RPMI7951 (cell line): ENCODE measurements at places on chromosomes 11 and 22.

GRCh38 chr22:45263463-45264269 is 21.1 kb upstream of the UPK3A start:
- peak; percentile 70 for DNase-seq

GRCh38 chr11:71064183-71064582 is 188.2 kb downstream of the SHANK2 start:
- no peak for DNase-seq

DNA sequence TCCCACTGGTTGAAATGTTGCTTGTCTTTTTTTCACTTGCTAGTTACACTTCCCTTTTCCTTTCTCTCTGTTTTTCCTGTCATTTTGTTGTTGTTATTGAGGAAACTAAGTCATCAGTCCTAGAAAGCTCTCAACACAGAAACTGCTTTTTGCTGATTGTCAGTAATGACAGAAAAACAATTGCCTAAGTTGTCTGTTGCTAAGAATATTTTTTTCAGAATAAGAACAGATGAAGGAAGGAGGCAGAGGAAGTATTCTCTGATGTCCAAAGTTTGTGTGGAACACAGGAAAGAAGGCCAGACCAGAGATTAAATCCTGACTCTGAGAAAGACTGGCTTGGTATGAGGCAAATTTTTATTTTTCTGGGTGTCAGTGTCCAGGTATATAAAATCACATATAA is 163.3 kb downstream of the CASP12 start:
- DNase-seq: no peak

DNA sequence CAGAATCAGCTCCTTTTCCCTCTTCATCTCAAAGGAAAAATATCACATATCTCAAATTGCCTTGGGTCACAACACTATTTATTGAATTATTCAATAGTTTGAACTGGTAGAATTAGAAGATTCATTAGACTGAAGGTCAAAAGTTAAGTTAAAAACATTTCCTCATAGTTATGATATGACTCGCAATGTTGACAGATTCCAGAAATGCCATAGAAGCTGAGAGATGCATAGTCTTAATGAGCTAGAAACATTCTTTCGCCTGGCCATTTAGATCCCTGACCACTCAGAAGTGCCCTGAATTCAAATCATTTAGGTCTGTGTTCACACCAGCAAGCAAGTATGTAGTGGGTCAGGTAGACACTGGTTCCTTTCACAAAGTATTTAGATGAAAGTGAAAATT is 44.4 kb downstream of the FAT3 start:
- peak; percentile 36 for DNase-seq

DNA sequence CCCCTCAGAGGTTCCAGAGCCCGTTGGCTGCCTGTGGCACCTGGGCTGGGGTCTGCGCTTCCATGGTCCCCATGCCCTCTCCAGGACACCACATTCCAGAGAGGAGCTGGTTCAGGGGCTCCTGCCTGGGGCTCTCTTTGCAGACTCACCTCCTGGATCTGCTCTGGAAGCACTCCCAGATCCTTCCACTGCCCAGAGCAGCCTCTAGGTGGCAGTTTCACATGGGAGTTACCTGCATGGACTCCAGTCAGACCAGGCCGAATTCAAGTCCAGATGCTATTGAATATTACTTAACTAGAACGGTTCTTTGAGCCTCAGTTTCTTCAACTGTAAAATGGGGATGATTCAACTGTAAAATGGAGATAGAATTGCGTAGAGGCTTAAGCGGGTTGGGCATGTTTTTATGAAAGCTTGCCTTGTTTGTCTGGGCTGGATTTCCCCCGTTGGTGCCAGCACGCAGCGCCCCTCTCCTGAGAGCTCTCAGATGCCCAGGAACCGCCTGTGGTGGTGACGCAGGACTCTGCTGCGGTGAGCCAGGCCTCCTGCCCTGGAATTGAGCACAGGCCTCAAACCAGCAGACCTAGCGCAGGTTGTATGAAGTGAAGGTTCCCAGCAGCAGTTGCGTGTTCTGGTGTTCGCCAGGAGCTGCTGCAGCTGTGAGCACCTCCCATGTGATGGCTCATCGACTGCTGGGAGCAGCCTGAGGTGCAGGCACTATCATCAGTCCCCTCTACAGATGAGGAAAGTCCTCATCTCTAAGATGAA is 44.2 kb downstream of the LMO1 start:
- peak; percentile 42 for DNase-seq

- no peak for DNase-seq
Observed at GRCh38 chr22:28505416-28506149, 174.1 kb downstream of the TTC28 start.

DNA sequence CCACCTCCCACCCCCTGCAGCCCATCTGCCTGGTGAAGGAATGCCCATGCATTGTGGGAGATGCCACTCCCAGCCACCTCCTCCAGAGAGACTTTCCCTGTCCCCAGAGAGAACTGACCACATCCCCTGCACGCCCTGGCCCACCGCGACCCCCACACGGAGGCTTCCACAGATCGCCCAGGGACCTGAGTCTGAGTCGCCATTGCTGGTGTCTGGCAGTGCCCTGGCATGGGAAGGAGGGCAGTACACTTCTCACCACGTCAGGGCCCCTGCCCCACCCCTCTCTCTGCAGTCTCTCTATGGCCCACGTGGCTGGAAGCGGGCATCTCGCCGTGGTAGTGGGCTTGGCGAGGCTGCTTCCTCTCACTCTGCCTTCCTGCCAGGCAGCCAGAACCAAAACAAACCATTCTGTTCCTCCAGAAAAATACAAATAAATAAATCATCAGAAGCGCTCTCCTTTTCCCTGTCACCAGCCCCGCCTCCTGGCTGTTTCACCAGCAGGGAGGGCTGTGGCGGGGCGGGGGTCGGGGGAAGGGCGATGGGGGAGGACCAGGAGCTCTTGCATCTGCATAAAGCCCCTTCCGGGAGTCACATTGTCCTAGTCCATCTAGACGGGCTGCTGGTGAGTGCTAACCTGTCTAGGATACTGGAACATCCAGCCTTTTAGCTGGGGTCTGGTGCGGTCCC is 20.9 kb downstream of the SHISAL1 start:
- no peak for DNase-seq

- no peak for DNase-seq
Observed at GRCh38 chr11:85755285-85755684, 55.7 kb downstream of the SYTL2 start.

DNA sequence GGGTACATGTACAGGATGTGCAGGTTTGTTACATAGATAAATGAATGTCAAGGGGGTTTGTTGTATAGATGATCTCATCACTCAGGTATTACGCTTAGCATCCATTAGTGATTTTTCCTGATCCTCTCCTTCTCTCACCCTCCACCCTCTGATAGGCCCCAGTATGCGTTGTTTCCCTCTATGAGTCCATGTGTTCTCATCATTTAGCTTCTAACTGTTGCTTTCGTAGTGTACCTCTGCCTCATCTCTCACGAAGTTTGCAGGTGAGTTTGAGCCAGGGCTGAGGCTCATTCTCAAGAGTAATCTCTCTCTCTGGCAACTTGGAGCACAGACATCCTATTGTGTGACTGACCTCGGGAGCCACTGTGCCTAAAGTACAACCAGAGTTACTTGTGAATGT is 4.7 kb upstream of the HBE1 start:
- DNase-seq: no peak

GRCh38 chr11:71095294-71095850 is 157.0 kb downstream of the SHANK2 start:
- no peak for DNase-seq

- peak; percentile 90 for DNase-seq
Observed at GRCh38 chr22:46462726-46463371, 74.6 kb downstream of the CELSR1 start.

DNA sequence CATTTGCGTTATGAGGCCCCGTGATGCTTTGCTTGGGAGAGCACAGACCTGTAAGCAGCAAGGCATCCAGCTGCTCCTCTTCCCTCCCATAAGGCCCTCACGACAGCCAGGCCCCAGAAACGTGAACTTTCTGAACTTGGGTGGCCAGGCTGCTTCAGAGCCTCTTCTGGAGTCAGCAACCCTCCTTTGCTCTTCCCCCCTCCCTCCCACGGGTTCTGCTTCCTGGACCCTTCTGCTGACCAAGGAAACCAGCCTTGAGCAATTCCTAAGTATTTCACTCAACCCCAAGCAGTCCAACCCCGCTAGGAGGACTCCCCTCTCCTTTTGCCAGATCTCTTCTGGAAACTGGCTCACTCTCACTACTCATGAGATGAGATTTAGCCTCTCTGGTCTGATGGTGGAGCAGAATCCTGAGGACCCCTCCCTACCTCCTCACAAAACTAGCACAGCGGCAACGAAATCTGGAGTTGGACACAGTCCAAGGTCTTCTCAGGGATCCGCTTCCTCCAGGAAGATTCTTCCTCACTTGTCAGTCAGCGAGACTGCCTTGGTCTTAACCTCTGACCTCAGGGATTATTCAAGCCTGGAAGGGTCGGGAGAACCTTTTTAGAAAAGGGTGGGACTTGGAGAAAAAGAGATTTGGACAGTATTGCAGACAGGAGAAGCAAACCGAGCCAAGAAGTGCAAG is 86.2 kb downstream of the UBASH3B start:
- DNase-seq: no peak

- no peak for DNase-seq
Observed at GRCh38 chr11:15852179-15852578, 504.2 kb downstream of the SOX6 start.

GRCh38 chr11:7563281-7563680 is 49.5 kb downstream of the PPFIBP2 start:
- DNase-seq: no peak

DNA sequence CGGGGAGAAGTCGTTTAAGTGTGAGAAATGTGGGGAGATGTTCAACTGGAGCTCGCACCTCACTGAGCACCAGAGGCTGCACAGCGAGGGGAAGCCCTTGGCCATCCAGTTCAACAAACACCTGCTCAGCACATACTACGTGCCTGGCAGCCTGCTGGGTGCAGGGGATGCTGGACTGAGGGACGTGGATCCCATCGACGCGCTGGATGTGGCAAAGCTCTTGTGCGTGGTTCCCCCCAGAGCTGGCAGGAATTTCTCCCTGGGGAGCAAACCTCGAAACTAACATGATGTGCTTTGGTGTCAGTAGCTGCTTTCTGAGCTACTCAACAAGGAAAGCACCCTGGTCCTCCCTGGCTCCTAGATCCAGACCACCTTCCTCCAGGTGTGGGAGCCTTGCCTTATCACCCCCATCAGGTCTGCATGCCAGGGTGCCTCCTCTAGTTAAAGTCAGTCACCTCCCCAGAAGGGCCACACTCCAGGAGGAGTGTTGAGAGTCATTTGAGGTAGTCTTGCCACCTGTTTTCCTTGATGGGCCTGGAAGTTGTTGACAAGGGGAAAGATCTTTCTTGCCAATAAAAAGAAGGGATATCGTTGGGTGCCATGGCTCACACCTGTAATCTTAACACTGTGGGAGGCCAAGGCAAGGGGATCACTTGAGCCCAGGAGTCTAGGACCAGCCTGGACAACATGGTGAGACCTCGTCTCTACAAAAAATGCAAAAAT is 12.9 kb downstream of the ZNF74 start:
- no peak for DNase-seq

DNA sequence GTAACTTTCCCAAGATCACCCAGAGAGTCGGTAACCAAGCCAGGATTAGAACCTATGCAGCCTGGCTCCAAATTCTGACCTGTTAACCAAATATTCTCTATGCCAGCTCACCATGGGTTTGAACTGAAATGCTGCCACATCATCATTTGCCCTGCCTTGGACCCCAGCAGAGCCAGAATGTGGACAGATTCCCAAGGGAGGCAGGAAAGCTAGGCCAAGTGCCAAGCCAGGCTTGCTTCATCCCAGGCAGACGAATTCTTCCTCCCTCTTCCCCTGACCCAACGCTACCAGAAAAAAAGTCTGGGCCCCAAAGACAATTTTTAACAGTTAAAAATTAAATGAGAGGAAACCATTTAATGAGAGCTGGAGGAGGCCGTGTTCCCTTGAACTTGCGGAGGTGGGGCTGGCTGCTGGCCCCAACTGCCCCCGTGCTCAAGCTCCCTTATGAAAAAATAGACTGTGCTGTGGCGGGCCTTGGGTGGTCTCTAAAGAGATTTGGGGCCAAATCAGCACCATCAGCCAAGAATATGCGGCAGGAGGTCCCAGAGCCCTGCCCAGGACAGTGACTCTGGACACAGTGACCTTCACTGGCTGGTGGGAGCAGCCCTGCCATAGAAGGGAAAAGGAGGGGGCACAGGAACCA is 184.1 kb upstream of the SYT13 start:
- peak; percentile 17 for DNase-seq

- DNase-seq: no peak
Observed at GRCh38 chr11:72123117-72123653, 10.7 kb upstream of the ANAPC15 start.

GRCh38 chr11:110092111-110092514 is 1.1 kb upstream of the ZC3H12C start:
- DNase-seq: peak; percentile 54

DNA sequence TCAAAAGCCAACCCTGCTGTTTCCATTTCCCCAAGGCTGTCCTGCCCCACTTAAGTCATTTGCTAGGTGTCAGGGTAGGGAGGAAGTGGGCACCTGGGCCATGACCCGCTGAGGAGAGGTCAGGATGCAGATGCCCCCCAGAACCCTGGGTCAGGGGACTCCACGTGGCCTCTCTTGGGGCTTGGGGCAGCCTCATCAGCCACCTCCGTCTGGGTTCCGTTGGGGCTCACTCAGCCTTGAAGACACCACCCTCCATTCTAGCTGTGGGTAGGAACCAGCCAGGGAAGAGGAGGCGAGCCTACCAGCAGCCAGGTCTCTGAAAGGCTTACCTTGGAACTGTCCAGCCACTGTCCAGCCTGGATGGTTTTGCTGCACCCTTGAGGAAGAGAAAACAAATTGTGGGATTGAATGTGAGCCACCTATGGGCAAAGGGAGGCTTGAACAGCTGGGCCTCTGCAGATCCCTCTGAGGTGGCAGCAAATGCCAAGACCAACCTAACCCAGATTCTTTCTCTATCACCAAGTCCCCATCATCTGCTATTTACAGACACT is 2.5 kb downstream of the APOL4 start:
- DNase-seq: no peak

GRCh38 chr11:70365544-70365927 is 32.8 kb upstream of the CTTN start:
- no peak for DNase-seq

GRCh38 chr11:35584321-35584720 is 33.9 kb upstream of the FJX1 start:
- peak; percentile 70 for DNase-seq

GRCh38 chr11:72102631-72102945 is 509 bp downstream of the LAMTOR1 start:
- DNase-seq: no peak

DNA sequence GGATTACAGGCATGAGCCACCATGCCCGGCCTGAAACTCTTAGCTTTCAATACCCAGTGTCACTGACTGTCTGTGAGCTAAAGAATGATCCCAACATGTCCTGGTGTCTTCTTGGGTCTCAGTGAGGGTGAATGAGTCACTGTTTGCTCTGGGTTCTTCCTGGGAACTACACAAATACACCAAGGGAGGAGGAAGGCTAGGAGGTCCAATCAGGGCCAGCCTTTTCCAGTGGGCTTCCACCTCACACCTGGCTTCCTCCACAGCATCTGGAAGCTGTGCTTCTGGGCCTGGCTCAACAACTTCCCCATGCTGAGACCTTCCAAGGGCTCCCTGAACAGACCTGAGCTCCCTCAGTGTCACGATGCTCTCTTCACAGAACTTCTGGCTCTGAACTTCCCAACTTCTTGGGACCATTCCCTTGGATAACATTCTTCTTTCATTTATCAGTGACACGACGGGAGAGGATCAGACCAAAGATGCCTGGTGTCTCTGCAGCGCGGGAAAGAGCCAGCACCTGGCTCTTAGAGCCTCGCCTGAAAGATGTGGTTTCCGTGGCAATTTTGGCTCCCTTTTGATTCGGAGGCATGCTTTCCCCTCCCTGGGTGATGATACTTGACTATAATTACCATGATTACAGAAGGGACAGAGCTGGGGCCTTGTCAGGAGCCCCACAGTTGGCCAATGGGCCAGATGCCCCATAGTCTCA is 22.3 kb upstream of the CHRM4 start:
- DNase-seq: no peak
